ENCODE measurements at places on chromosomes 5 and 9. TPM values are rescaled to one million over a fixed set of nuclear protein-coding genes. Genes with fewer than 3 reads are reported as not detected.

GRCh38 chr5:136629125-136629792, 263.9 kb upstream of the TRPC7 start:
- H3K36me3 ChIP-seq: no peaks in the 10 kb centered on the region
- DNase-seq: no peak
- H3K27me3 ChIP-seq: peaks cover 11% of the 10 kb centered on the region
- H3K4me3 ChIP-seq: no peak overlapping the region

DNA sequence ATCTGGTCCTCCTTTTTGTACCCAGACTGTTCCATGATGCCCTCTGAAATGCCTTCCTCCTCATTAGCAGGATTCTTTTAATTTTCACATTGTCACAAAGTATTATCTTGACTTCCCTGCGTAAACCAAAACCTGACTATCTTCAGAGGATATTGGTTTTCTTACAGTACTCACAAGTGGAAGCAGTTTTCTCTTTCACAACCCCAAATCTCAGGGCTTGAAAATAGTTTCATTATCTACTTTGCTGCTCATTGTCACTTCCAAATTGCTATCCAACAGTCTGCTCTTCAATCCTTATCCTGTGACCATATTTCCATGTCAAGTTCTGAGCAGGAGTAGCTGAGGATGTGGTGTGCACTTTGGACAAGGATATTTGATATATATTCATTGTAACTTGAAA, 324.1 kb downstream of the FAM170A start:
- H3K4me1 ChIP-seq: no peaks in the 10 kb centered on the region
- H3K4me3 ChIP-seq: no peak overlapping the region
- H3K36me3 ChIP-seq: no peaks in the 10 kb centered on the region
- H3K27me3 ChIP-seq: peaks cover 6% of the 10 kb centered on the region

DNA sequence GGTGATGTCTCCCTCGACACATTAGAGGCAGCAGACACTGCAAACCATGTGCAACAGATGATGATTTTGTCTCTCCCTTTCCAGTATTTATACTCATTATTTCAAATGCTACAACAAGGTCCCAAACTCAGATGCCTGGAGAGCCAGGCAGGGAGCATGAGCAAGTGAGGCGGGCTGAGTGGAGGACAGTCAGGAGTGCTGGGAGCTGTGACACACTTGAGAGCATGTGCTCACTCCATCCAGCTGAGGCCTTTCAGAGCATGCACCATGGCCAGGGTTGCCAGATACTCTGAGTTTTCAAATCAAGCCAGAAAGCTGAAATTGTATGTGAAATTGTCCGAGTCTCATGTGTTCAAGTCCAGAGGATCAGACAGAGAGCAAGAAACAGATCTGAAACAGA, 55.8 kb upstream of the SLC2A8 start:
- no peak for DNase-seq
- H3K4me3 ChIP-seq: no peak overlapping the region
- peaks cover 43% of the 10 kb centered on the region for H3K4me1 ChIP-seq
- H3K36me3 ChIP-seq: peaks cover 5% of the 10 kb centered on the region
- H3K27ac ChIP-seq: no peak overlapping the region
- no peaks in the 10 kb centered on the region for H3K27me3 ChIP-seq

GRCh38 chr5:9188956-9189355, 356.9 kb downstream of the SEMA5A start:
- no peaks in the 10 kb centered on the region for H3K27me3 ChIP-seq
- H3K27ac ChIP-seq: peak overlapping the region; percentile 65
- peaks cover 67% of the 10 kb centered on the region for H3K36me3 ChIP-seq
- no peak overlapping the region for H3K4me3 ChIP-seq

- H3K36me3 ChIP-seq: no peaks in the 10 kb centered on the region
- H3K27me3 ChIP-seq: peaks cover 39% of the 10 kb centered on the region
- DNase-seq: peak; percentile 75
- no peak overlapping the region for H3K27ac ChIP-seq
- H3K4me1 ChIP-seq: no peaks in the 10 kb centered on the region
These were observed 44.7 kb downstream of the OR2V1 start for GRCh38 chr5:181086026-181086883.

DNA sequence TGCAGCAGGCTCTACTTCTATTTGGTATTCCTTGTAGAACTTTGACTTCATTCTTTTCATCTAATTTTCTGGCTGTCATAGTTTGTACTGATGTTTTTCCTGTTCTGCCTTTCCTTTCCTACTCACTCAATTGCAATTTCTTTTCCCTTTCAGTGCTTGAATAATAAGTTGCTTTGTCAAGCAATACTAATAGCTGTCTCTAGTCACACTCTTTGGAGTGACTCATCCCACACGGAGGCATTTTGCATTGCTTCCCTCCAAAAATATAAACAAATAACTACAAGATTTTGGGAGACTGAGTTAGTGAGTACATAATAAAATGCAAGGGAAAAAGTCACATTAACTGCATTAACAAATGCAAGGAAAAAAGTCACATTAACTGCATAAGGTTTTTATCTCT, 465.9 kb downstream of the CDH9 start:
- no peak for DNase-seq
- H3K36me3 ChIP-seq: no peaks in the 10 kb centered on the region
- H3K27me3 ChIP-seq: no peaks in the 10 kb centered on the region
- no peaks in the 10 kb centered on the region for H3K4me1 ChIP-seq

DNA sequence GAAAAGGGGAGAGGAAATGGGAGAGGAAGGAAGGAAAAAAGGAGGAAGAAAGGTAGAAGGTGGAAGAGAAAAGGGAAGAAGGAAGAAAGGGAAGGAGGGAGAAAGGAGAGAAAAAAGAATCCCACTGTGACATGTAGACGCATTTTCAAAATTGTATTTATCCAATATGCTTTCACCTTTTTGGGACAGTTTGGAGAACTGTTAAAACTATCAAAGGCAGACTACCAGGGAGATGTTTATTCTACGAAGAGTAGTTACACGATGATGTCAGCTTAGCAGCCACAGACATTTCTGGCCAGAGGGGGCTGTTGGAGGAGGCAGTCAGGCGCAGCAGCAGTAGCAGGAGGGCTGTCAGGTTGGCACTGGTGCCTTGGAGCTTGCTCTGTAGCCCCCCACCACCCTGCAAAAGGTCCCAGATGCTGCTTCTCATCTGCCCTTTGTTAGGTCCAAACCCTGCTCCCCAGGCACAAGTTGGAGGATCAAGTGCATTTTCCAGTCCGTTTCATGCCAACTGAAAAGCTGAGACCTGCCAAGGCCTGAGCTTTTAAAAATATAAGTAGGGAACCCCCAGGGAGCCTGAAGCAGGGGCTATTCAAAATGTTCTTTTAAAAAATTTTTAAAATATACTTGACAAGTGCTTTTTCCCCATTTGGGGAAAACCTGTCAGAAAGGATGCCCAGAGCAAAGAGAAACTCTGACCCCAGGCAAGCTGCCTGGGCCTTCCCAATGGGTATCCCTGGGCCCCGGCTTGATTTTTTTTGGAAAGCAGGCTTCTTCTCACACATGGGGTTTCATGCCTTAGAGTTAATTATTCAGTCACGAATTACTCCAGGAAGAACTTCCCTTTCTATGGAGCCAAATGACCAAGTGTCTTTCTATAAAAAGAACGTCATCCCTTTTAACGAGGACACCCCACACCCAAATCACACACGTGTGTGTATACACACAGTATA, 203.3 kb downstream of the SLIT3 start:
- H3K4me3 ChIP-seq: no peak overlapping the region
- H3K27ac ChIP-seq: peak overlapping the region; percentile 71
- H3K27me3 ChIP-seq: no peaks in the 10 kb centered on the region
- peaks cover 73% of the 10 kb centered on the region for H3K4me1 ChIP-seq
- no peaks in the 10 kb centered on the region for H3K36me3 ChIP-seq
- no peak for DNase-seq

DNA sequence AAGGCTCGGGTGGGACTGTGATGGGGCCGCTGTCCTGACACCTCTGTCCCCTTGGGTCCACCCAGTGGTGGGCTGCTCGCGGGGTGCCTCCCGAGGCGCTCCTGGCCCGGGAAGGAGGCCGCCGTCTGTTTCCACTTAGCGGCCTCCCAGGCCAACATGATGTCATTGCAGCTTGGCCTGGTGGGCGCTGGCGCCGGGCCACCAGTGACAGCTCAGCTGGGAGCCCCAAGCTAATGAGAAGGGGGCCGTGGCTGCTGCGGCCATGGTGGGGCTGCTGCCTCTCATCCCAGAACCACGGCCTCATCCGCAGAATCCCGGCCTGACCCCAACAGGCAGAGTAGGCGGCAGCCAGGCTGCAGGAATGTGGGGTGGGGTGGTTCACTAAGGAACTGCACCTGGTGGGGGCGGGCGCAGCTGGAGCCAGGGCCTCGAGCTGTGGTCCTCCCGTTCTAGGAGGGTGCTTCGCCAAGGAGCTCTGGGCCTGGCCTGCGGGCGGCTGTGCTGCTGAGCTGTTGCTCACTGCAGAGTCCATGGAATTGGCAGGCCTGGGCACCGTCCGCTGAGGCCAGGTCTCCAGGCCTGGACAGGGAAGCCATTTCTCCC, 123.5 kb upstream of the COL5A1 start:
- H3K27ac ChIP-seq: no peak overlapping the region
- peaks cover 7% of the 10 kb centered on the region for H3K4me1 ChIP-seq
- peaks cover 3% of the 10 kb centered on the region for H3K36me3 ChIP-seq

- H3K27me3 ChIP-seq: no peaks in the 10 kb centered on the region
- H3K27ac ChIP-seq: no peak overlapping the region
- no peak for DNase-seq
- no peak overlapping the region for H3K4me3 ChIP-seq
These were observed 122.1 kb upstream of the MAP3K1 start for GRCh38 chr5:56693220-56693579.

DNA sequence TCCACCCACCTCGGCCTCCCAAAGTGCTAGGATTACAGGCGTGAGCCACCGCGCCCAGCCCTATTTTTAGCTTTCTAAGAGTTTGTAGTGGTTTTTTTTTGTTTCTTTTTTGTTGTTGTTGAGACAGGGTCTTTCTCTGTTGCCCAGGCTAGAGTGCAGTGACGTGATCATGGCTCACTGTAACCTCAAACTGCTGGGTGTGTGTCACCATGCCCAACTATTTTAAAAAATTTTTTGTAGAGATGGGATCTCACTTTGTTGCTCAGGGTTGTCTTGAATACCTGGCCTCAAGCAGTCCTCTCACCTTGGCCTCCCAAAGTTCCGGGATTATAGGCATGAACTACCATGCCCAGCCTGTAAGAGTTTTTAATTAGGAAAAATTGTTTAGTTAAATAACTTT, 145.3 kb upstream of the SH3GL2 start:
- DNase-seq: no peak
- no peaks in the 10 kb centered on the region for H3K4me1 ChIP-seq
- peaks cover 23% of the 10 kb centered on the region for H3K36me3 ChIP-seq
- H3K4me3 ChIP-seq: no peak overlapping the region
- no peaks in the 10 kb centered on the region for H3K27me3 ChIP-seq

DNA sequence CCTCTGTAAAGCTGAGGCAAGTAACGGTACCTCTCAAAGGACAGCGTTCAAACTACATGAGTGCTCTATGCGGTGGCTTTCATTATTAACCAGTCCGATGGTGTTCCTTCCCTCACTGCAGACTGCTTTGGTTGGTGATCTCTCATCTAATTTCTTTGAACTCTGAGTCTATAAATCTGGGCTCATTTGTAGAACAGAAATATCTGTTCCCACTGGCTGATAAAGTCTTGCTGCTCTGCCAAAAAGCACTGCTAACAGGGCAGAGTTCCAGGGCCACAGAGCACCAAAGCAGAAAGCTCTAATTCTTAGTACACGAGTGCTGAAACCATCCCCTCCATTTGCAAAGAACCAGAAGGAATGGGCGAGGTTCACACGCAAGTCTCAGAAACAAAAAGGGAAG, 81.9 kb downstream of the MED27 start:
- H3K27me3 ChIP-seq: no peaks in the 10 kb centered on the region
- H3K4me1 ChIP-seq: peaks cover 18% of the 10 kb centered on the region
- H3K27ac ChIP-seq: no peak overlapping the region
- DNase-seq: no peak

DNA sequence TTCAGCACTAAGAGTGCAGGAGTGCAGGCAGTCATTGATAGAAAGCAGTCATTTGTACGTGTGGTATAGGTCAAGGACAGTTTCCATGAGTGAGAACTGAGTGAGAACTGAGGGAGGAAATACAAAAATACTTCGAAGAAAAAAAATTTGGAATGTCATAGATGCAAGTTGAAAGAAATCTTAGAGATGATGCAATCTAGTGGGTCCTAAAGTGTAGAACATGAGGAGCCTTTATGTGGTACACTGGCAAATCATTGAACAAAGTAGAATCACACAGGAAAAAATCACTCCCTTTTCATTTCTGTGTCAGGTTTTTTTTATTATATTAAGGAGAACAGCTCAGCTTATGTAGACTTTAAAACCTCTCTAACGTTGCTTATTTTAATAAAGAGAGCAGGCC, 26.4 kb upstream of the SLC1A1 start:
- no peaks in the 10 kb centered on the region for H3K36me3 ChIP-seq
- no peak overlapping the region for H3K4me3 ChIP-seq
- peaks cover 5% of the 10 kb centered on the region for H3K4me1 ChIP-seq
- H3K27me3 ChIP-seq: peaks cover 43% of the 10 kb centered on the region
- DNase-seq: no peak

DNA sequence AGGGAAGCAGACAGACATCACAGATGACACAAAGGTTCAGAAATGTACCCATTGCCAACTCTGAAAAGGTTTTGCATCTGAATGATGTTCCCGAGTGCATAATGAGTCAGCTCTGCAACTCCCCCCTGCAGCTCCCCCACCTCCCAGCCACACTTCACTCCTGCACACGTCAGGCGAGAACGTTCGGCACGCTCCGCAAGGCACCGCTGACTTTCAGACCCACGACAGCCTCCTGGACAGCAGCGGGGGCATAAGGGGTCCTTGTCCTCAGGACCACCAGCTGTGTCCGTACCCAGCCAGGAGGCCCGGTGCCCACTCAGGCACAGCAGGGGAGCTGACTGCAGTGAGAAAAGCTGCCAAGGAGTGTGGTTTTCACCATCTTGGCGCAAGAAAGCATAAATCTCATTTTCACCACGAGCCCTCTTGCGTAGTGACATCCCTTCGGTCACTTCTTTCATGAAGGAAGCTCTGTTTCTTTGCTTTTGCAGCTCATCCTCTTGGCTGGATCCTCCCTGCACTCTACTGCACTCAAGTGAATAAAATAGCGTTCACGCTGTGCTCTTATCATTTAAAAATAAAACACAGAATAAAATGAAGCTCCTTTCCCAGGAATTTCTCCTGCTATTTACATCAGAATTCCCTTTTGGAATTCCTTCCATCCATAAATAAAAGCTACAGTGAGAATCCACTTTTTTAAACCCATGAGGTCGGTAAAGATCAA, 9.9 kb downstream of the GFPT2 start:
- H3K36me3 ChIP-seq: peaks cover 12% of the 10 kb centered on the region
- H3K27ac ChIP-seq: peak overlapping the region; percentile 70
- peak; percentile 85 for DNase-seq
- H3K4me1 ChIP-seq: peaks cover 61% of the 10 kb centered on the region

- DNase-seq: no peak
- no peaks in the 10 kb centered on the region for H3K36me3 ChIP-seq
- H3K27ac ChIP-seq: no peak overlapping the region
- no peak overlapping the region for H3K4me3 ChIP-seq
- peaks cover 1% of the 10 kb centered on the region for H3K4me1 ChIP-seq
These were observed 218.0 kb upstream of the ADRA1B start for GRCh38 chr5:159698322-159698721.

GRCh38 chr9:71769175-71770161, 1.2 kb upstream of the CEMIP2 start:
- no peaks in the 10 kb centered on the region for H3K27me3 ChIP-seq
- H3K4me3 ChIP-seq: peak overlapping the region; percentile 79
- no peaks in the 10 kb centered on the region for H3K36me3 ChIP-seq
- H3K27ac ChIP-seq: no peak overlapping the region
- peaks cover 37% of the 10 kb centered on the region for H3K4me1 ChIP-seq
- no peak for DNase-seq

Gene SLC2A8
- 18.2 TPM for total RNA-seq

Gene DRD1
- not detected for total RNA-seq

Gene SOX30
- not detected for total RNA-seq

Gene SPATA31D4
- not detected for total RNA-seq

Gene KIF24
- 1.5 TPM for total RNA-seq

Gene FREM1
- 2.2 TPM for total RNA-seq

Gene SPARC
- 9,466 TPM for total RNA-seq
